ENCODE measurements at places on chromosomes 16 and 17. TPM values are rescaled to one million over a fixed set of nuclear protein-coding genes. Genes with fewer than 3 reads are reported as not detected.

The KRT16 gene
- total RNA-seq = 1.1 TPM

The GPR179 gene
- not detected for total RNA-seq

The SPNS1 gene
- total RNA-seq = 21.4 TPM

The TEX14 gene
- not detected for total RNA-seq

- no peak for DNase-seq
These were observed 4.6 kb upstream of the WFIKKN1 start for GRCh38 chr16:625977-626765.

- DNase-seq = no peak
These were observed 203.6 kb downstream of the ZFHX3 start for GRCh38 chr16:72844225-72844920.

DNA sequence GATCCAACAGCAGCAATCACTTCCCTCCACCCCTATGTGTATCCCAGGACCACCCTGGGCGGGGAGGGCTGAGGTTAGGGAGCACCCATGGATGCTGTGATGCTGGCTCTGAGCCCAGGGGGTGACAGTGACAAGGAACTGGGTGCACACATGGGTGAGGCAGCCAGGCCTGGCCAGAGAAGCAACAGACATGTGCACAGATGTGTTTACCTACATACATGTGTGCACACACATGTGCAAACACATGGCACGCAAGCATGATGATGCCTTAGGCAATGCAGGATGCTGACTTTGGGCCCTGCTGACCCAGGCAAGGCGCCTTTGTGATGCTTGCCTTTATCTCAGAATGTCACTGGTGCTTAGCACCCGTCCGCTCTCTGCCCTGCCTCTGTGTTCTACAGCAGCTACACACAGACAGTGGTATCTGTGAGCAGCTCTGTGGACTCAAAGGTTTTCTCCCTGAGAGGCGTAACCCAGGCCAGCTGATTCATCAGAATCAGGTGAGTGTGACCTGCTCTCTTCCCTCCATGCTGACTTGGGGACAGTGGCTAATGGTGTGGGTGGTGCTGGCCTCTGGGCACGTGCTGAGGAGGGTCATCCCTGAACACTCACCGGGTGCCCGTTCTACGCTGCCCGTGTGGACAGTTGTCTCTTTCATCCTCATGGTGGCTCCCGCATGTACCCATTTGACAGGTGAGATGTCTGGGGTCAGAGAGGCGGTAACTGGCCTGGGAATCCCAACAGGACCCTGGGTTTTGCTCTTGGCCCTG is 38.5 kb upstream of the KSR1 start:
- no peak for DNase-seq

GRCh38 chr17:43907998-43908721 is 824 bp upstream of the MPP2 start:
- peak; percentile 74 for DNase-seq

DNA sequence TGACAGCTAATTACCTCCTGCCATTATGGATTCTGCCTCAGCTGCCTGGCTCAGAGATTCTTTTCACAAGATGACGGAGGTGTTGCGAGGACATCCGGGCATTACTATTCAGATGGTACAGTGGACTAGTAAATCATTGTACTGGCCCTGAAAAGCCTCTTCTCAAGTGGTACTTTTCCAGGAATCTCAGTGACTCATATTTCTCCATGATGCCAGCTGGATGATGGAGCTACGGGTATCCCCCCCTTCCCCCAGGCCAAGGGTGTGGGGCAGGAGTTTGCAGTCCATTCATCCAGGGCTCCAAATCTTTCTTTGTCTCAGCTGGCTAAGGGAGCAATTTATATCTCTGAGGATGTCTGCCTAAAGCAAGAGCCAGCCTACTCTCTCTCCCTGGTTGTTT is 107.7 kb upstream of the GPR139 start:
- DNase-seq = no peak

GRCh38 chr16:79283578-79283977 is 317.0 kb downstream of the MAF start:
- DNase-seq = no peak

DNA sequence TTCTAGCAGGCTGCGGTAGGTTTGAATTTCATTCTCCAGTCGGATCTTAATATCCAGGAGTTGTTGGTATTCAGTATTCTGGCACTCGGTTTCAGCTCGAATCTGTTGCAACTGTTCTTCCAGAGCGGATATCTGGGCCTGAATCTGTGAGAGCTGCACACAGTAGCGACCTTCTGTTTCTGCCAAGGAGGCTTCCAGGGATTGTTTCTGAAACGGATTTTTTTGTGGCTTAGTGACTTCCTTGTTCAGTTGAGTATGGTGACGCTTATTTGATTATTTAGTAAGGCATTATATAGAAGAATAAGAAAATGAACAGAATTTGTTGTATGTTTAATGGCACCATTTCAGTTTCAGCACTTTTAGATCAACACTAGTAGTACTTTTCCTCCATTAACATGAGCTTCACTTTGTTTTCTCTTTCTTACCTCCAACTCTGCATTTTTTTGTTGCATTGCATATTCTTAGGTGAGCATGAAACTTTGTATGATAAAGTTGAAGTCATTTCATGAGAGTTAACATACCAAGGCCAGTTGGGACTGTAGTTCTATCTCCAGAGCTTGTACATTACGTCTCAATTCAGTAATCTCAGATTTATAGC is 2.8 kb downstream of the KRT10 start:
- DNase-seq = no peak

DNA sequence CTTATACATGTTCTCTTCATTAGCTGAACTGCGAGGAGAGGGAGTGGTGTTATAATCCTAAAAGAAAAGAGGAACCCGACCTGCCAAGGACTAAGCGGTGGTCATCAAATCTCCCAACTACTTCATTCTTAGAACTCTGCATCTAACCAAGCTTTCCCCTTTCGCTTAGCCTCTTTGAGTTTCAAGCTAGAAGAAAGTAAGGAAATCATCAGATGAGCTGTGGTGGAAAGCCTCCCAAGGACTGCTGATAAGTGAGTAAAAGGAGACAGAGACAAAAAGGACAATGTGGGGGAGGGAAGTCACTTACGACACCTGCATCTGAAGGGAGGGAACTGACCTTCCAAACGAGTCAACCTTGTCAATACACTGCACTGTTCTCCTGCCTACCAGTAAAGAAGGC is 121.3 kb downstream of the TRIM37 start:
- DNase-seq = no peak

- DNase-seq = no peak
These were observed 112.2 kb downstream of the ZNF18 start for GRCh38 chr17:11885051-11885450.

GRCh38 chr17:73795730-73796129 is 151.5 kb upstream of the SDK2 start:
- no peak for DNase-seq

GRCh38 chr17:76251478-76252039 is 11.3 kb upstream of the RNF157 start:
- no peak for DNase-seq

Data from left cardiac atrium (tissue), 4 donors.